ENCODE measurements at places on chromosomes 11 and 22.
A peak's percentile ranks its signal among the peaks of the same experiment; 100 is the strongest.

DNA sequence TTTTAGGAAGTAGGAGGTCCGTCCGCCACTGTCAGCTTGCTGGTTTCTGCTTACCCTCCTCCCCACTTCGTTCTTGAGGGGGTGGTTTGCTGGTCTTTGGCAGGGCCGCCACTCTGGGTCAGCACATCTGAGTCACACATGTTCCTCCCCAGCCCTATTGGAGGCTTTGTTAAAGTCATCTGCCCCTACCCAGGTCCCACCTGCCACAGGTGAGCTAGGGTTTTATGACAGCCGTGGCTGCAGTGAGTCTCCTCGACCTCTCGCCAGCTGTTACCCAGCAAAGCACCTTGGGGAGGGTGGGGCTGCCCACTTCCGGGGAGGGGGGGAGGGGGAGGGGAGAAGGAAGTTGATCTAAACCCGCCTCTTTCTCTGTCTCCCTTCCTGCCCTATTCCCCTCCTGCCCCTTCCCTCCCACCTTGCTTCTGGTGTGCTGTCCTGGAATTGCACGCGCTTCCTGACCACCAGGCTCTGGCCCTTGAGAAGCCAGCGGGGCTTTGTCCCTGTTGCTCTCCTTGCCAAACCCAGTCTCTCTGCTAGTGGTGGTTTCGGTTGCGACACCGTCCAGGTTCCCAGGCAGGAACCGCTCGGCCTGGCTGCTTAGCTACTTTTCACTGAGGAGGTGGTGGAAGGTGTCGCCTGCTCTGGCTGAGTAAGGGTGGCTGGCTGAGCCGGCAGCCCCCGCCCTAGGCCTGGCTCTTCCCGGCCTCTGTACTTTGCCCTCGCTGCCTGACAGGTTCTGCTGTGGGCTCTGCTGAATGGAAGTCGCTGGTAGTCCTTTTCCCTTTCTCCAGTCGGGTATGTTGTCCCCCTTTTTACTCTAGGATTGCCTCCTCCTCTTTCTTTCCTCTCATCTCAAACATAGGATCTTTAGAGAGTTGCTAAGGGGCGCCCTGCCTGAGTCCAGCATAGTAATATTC, 28.5 kb downstream of the RCOR2 start:
- peak; percentile 53 for DNase-seq

DNA sequence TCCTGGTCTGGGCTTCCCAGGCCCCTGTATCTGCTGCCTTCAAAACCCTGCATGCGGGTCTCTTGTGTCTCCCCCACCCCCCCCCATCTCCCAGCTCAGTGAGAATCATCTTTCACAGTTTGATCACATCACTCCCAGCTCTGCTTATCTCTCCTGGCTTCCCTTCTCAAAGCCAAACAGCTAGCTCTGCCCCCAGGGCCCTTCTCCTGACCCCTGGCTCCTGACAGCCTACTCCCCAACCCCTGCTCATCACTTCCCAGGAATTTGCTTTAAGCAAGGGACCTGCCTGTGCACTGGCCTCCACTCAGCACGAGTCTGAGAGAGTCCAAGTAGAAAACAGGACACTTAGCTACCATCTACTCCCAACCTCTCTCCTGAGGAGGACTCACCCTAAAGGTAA, 342.7 kb downstream of the TENM4 start:
- DNase-seq = no peak

DNA sequence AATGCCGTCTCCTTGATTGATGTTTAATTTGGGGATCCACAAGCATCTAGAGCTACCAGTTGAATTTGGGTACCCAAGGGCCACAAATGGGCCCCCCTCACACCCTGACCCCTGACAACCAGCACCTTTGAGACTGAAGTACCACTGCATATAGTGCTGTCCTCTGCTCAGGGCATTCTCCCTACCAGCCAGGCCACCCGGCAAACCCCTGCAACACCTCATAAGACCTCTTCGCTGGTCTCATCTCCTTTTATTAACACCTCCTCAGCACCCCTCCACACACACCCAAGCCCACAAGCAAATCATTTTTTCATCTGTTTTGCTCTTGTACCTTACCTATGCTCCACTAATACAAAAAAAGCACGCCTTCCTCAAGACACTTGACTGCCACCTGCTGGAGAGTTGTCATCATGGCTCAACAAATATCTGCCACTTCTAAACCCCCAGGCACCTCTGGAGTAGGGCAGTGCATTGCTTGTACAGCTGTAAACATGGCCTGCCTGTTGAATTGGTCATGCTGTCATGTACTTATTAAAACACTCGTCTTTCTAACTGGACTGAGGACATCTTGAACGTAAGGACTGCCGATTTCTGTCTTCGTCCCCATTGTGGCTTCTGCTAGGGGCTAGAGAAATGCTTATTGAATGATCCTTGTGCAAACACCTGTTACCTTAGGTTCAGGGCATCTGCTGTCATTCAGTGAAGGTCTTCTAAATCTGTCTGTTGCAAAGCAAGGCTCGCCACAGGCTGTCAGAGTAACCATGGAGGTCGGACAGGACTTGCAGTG, 66.5 kb downstream of the BMAL1 start:
- DNase-seq = peak; percentile 68

GRCh38 chr11:113690619-113691569, 15.2 kb downstream of the TMPRSS5 start:
- DNase-seq = no peak

DNA sequence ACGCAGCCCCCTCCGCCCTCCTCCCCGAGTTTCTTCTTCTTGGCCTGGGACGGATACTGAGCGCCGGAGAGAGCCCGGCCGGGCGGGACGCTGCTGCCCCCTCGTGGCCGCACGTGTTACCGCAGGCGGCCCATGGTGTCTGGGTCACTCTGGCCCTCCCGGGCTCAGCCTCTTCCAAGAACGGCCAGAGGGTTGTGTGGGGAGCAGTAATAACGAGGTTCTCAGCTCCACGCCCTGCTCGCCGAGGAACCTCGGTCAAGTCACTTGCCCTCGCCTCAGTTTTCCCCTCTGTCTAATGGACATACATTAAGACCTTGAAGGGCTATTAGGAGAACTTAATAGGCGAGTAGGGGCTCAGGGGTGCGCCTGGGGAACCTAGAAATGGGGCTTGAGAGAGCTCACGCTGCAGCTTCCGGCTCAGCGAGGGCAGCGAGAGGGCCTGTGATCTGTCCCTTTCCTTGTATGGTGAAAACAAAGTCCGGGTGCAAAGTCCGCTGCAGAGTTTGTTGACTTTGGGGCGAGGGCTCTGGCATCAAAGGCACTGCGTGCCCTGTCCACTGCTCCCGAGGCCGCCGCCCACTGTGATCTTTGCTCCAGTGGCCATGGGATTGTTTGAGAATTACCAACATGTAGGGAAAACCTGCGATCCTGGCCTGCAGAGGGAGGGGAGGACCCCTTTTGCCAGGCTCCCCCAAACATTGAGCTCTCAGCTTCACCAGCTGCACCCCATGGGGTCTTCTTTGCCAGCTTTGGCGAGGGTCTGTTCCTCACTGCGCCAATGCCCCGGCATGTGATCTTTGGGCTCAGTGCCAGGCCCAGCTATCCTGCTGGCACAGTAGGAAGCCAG, 14.4 kb upstream of the LRP5 start:
- peak; percentile 93 for DNase-seq

DNA sequence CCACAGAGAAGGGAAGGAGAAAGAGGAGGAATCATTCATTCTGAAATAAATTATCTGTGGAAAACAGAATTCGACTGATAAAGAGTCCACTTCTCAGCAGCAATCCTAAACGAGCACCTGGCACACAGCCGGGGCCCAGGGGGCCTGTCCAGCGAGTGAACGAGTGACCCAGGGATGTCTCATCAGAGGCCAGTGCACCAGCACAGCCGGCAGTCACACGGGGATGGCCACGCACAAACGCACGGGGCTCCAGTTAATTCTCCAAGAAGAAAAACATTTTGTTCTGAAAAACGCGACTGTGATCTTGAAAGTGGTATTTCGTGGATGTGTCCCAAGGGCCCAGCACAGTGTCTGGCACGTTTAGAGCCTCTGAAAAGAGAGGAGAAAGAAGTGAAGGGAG, 154.6 kb downstream of the BRD1 start:
- no peak for DNase-seq

DNA sequence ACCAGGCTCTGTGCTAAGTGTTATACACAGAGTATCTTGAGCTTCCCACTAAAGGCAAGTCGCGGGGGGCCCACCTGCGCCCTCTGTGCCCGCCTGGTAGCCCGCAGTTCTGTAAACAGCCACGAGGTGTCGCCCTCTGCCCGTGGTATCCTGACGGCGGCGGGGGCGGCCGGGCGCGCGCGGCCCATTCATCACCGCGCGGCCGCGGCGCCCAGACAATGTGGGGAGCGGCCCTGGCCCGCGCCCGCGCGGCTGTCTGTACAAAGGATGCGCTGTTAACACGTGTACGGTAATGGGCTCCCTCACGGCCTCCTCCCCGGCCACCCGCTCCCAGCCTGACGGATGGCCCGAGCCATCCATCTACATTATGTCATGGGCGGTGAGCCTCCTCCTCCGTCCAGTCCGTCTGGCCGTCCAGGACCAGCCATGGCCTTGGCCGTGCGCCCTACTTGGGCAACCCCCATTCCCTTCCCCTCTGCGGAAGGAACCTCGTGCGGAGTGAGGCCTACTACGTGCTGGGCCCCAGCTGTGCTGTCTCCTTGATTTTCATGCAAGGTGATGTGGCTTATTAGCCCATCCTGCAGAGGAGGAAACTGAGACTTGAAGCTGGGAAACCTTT, 99.4 kb downstream of the MIAT start:
- DNase-seq = peak; percentile 88

- DNase-seq = no peak
Observed at GRCh38 chr22:25704701-25705100, 37.3 kb upstream of the MYO18B start.

DNA sequence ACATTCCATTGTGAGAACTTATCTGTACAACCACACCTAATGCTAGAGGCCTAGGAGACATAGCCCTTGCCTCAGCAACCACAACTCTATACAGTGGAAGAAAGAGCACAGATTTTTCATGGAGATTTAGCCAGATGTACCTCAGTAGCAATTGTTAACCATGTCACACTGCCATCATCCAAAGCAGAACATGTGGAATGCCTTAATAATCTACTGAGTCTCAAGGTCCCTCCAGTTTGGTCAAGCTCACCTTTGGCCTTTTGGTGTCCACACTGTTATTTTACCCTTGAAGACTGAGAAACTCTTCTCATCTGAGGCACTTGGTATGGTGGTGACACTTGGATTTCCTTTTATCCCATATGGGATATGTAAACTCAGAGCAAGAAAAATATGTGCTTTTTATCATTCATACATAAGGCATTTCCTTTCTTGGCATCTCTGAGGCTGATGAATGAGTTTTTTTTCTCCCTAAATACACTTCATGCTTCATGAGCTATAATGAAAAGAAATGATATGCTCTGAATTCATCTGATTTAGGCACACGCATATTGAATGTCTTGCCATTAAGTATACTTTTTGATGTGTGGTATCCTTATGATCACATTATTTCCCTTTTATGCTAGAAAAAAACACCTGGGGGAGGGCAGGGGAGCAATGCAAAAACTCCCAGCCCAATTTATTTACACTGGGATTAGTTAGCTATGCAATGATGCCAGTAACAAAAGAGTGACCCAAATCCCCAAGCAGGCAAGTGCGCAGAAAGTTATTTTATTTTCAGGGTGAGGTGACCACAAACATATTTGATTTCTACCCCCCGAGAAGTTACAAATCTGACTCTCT, 63.3 kb upstream of the ME3 start:
- DNase-seq = no peak

GRCh38 chr11:130133716-130134115, 25.9 kb upstream of the ST14 start:
- no peak for DNase-seq

DNA sequence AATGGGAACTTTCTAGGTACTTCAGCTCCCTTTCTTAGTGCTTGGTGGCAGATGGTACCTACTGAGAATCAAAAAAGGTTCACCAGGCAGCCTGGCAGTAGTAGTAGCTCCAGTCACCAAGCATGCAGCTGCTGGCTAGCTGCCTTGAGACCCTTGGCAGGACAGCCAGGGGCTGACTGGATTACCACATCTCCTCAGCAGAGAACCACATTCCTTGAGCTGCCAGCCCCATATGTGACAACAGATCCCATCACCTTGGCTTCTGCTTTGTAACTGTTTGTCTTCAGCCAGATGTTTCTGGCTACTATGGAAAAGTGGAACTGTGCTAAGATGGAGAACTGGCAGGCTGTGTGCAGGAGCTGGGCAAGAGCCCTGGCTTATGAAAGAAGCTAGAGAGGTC, 39.6 kb upstream of the CHRM4 start:
- DNase-seq = peak; percentile 42

DNA sequence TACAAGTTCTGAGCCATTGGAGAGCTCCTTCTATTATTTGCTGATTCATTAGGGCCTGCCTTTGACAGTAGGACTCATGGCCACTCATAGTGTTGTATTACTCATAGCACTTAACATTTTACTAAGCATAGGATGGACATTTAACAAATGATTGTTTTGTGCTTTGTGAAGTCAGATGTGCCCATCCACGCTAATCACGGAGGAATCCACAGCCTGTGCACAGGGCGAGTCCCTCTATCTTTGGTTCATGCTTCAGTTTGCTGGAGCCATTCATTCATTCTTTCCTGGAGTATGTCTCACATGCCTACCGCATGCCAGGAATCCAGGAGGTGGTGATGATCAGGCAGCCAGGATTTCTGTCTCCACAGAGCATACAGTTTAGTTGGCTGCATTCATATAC, 254.1 kb downstream of the NTM start:
- no peak for DNase-seq

GRCh38 chr11:26587073-26587472, 15.0 kb upstream of the MUC15 start:
- no peak for DNase-seq

DNA sequence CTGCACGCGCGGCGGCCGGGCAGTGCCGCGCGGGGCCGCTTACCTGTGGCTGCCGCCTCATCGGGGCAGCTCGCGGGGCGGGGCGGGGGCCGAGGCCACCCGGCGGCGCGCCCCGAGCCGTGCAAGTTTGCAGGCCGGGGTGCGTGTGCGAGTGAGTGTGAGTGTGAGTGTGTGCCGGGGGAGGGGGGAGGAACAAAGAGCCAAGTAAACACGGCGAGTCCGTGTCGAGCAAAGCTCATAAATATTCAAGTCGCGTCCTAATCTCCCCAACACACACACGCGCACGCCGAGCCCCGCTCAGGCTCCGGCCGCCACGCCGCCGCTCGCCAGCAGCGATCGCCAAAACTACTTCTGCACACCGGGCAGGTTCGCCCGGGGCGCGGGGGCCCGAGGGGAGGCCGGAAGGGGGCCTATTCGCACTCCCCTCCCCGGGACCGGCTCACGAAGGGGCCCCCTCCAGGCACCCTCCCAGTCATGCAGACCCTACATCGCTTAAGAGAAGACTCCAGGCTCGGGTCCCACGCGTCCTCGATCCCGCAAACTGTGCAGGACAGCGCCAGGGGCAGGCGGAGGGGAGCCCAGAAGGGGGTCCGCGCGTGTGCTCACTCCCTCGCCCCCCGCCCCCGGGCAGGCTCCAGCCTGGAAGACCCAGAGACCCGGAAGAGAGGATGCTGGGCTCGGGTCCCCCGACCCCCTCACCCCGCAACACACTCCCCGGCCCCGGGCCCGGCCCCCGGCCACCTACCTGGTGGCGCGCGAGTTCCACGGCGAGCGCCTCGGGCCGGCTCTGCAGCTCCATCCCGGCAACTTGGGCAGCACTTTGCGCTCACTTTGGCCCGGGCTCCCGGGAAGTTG, 827 bp downstream of the PHF21B start:
- DNase-seq = no peak

- DNase-seq = no peak
Observed at GRCh38 chr11:11261629-11262028, 91.4 kb downstream of the CSNK2A3 start.

- DNase-seq = peak; percentile 56
Observed at GRCh38 chr11:47329431-47329986, 23.0 kb downstream of the MYBPC3 start.

- no peak for DNase-seq
Observed at GRCh38 chr11:36330411-36330810, 34.3 kb downstream of the PRR5L start.
